Thymus (tissue), 14 donors: ENCODE measurements at places on chromosomes 5 and 9. TPM values are rescaled to one million over a fixed set of nuclear protein-coding genes. Genes with fewer than 3 reads are reported as not detected.

DNA sequence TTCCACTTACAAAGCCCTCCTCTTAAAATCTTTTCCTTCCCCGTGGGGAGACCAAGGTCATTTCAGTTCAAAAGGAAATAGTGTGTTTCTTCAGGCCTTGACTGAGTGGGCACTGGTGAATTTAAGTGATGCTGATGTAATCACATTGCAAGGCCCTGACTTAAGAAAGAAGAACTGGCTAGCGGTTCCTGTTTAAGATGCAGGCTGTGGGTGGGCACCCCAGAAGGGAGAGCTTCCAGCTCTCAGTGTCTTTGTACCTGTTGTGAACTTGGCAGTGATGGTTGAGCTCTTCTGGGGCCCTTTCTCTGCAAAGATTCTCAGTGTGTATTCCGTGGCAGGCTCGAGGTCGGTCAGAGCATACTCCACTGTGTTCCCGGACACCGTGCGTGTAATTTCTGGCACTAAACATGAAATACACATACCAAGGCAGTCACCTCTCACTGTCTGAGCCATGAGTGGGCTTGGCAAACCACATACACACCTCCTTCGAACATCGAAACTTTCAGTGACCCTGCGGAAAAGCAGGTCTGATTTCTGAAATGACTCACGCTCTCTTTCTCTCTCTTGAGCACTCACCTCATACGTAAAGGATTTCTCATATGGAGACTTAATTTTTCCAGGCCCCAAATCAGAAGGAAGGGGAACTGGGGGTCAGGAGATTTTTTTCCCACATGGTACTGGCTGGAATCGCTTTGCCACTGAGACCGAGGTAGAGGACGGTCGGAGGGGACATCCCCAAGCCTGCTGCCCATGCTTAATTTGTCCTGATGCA is 81.9 kb downstream of the TNC start:
- no peak overlapping the region for H3K4me3 ChIP-seq
- H3K36me3 ChIP-seq = no peaks in the 10 kb centered on the region
- no peaks in the 10 kb centered on the region for H3K27me3 ChIP-seq
- no peaks in the 10 kb centered on the region for H3K4me1 ChIP-seq

ARL14EPL gene
- not detected for total RNA-seq

- H3K36me3 ChIP-seq = no peaks in the 10 kb centered on the region
- no peaks in the 10 kb centered on the region for H3K27me3 ChIP-seq
- H3K27ac ChIP-seq = no peak overlapping the region
- no peak for DNase-seq
These were observed 22.6 kb upstream of the TGFBI start for GRCh38 chr5:136006164-136006563.

DNA sequence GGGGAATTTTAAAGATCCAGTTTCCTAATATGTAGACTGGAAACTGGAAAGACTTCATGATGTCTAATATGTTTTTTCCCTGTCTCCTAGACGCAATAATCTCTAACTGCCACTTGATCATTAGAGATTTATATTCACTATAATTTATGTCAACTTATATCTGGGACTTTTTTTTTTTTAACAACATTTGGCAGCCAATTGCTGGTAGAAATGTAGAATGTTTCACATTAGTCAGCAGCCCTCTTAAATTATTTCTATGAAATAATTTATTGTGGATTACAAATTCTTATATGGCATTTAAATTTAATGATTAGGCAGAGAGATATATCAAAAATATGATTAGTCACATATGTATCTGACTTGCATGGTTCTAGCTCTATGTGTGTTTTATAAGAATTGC is 48.2 kb downstream of the TMEM174 start:
- H3K4me1 ChIP-seq = no peaks in the 10 kb centered on the region
- H3K27ac ChIP-seq = no peak overlapping the region
- H3K4me3 ChIP-seq = no peak overlapping the region
- H3K36me3 ChIP-seq = no peaks in the 10 kb centered on the region
- H3K27me3 ChIP-seq = peaks cover 49% of the 10 kb centered on the region

SCGB3A1 gene
- total RNA-seq = 3.8 TPM
